ENCODE measurements at places on chromosomes 7 and 10.

DNA sequence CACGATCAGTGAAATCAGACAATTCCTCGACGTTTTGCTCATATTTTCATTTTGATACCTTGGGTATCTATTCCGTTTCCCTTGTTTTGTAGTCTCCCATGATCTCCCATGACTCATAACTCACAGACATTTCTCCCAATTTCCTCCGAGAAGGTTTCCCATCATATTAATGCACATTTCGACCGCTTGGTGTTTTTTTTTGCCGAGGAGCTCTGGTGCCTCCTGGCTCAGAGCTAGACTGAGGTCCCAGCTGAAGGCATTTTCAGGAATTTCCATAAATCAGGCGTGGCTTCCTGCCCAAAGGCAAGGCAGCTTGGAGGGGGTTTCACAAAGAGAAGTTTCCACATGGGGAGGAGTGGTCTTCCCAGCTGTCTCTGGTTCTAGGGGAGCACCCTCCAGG, 148.2 kb upstream of the TNS3 start:
- no peaks in the 10 kb centered on the region for H3K36me3 ChIP-seq
- no peaks in the 10 kb centered on the region for H3K4me1 ChIP-seq
- no peak overlapping the region for H3K27ac ChIP-seq
- no peaks in the 10 kb centered on the region for H3K27me3 ChIP-seq

GRCh38 chr7:13821152-13821787, 168.2 kb downstream of the ETV1 start:
- no peaks in the 10 kb centered on the region for H3K27me3 ChIP-seq
- H3K36me3 ChIP-seq, result no peaks in the 10 kb centered on the region
- H3K4me1 ChIP-seq, result no peaks in the 10 kb centered on the region

- no peaks in the 10 kb centered on the region for H3K27me3 ChIP-seq
- H3K4me1 ChIP-seq, result no peaks in the 10 kb centered on the region
- no peak for DNase-seq
- H3K36me3 ChIP-seq, result peaks cover 63% of the 10 kb centered on the region
- H3K27ac ChIP-seq, result no peak overlapping the region
Observed at GRCh38 chr10:13143766-13144165, 17.6 kb upstream of the MCM10 start.

DNA sequence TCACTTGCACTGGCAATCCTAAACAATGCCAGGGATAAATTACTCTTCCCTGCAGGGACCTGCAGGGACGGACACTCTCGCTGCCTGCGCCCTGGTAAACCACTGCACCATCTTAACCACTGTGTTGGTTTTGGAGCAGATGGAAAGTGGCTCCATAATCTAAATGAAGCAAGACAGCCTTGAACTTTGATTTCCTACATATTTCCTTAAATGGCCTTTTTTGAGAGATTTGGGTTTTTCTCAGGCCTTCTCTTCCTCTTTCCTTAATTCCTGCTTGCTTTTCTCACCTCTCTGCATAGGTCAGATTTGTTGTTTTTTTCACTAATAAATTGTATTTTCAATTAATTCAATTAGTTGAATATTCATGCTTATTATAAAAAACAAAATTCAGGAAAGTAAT, 2.8 kb downstream of the PILRA start:
- no peak overlapping the region for H3K4me3 ChIP-seq
- H3K27me3 ChIP-seq, result no peaks in the 10 kb centered on the region
- H3K36me3 ChIP-seq, result no peaks in the 10 kb centered on the region
- H3K4me1 ChIP-seq, result peaks cover 23% of the 10 kb centered on the region

- H3K27ac ChIP-seq, result no peak overlapping the region
- no peaks in the 10 kb centered on the region for H3K36me3 ChIP-seq
- peaks cover 20% of the 10 kb centered on the region for H3K4me1 ChIP-seq
- H3K27me3 ChIP-seq, result no peaks in the 10 kb centered on the region
Observed at GRCh38 chr7:151732834-151733592, 143.9 kb downstream of the PRKAG2 start.
